ENCODE measurements at places on chromosomes 5 and 9.
A peak's percentile ranks its signal among the peaks of the same experiment; 100 is the strongest.

GRCh38 chr9:88312045-88312444 is 76.2 kb upstream of the SPIN1 start:
- DNase-seq: no peak

- no peak for DNase-seq
These were observed 70.8 kb downstream of the WWC1 start for GRCh38 chr5:168362097-168362885.

DNA sequence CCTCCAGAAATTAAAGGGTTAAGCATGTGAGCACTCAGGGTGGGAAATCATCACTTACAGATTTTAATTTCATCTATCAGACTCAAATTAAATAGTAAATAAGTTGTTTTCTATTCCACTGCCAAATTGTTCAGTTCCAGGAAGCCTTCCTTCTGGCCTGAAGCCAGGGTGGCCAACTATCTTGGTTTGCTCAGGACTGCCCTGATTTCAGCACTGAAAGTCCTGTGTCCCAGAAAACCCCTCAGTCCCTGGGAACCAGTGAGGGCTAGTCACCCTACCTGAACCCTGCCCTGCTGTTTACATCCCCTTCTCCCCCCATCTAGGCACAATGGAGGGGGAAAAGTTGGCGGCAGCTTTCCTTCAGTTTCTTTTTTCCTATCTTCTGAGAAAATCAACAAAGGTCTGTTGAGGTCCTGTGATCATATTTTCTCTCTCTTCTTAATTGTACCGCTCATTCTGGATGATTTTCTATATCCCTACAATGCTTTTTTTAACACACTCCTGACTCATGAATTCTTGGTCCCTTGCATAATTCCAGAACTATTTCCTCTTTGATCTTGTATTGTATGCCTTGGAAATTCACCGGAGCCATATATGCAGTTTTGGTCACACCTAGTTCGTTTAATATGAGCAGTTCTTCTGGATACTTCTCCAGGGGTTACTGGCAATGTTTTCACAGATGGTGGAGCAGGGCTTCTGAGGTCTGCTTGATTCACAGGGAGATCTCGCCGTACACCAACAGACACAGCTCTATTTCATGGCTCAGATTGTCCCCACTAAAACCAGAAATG is 103.8 kb downstream of the MAP1B start:
- DNase-seq: peak; percentile 86

GRCh38 chr9:110258690-110259091 is 2.4 kb upstream of the TXN start:
- no peak for DNase-seq

GRCh38 chr9:36903541-36904435 is 130.3 kb downstream of the PAX5 start:
- DNase-seq: peak; percentile 93

DNA sequence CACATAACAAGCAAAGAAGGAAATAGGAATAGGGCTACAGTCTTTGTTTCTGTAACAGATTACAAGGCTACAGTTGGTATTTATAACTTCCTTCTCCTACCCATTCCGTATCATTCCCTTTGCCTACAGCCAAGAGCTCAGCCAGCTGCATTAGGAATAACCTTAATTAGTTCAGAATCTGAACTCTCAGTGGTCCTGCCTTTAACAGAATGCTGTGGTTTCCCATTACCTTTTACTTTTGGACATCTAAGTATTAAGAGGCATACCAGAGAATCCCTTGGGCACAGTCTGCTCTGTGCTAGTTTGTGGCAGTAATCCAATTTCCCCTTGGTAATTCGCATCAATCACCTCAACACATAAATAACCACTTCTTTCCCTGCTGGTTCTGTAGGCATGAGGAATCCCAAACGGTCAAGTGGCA is 44.2 kb downstream of the PKD2L2 start:
- DNase-seq: peak; percentile 42

GRCh38 chr5:8598996-8599395 is 730.0 kb downstream of the MTRR start:
- no peak for DNase-seq

GRCh38 chr5:149238540-149238939 is 33.1 kb upstream of the AFAP1L1 start:
- DNase-seq: no peak

- DNase-seq: peak; percentile 35
These were observed 64.3 kb upstream of the C6 start for GRCh38 chr5:41277476-41278245.

DNA sequence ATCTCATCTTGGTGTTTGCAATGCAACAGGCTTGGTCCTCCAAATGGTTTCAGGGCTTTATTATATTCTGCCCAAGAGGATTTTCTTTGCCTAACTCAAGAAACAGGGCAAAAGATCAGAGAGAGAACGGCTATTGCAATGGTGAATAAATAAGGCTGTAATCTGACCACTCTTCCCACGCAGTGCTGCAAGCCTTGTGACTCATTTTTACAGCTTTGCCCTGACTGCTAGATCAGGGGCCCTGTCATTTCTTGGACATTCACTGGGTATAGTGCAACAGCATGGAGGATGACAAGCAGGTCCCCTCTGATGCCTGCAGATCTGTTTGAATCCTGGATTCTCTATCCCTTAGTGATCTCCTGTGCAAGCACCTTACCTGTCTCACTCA is 459.1 kb downstream of the EBF1 start:
- peak; percentile 6 for DNase-seq

GRCh38 chr5:42521406-42521805 is 98.2 kb downstream of the GHR start:
- DNase-seq: no peak

- DNase-seq: peak; percentile 55
These were observed 1.3 kb downstream of the MACIR start for GRCh38 chr5:103259705-103260355.

DNA sequence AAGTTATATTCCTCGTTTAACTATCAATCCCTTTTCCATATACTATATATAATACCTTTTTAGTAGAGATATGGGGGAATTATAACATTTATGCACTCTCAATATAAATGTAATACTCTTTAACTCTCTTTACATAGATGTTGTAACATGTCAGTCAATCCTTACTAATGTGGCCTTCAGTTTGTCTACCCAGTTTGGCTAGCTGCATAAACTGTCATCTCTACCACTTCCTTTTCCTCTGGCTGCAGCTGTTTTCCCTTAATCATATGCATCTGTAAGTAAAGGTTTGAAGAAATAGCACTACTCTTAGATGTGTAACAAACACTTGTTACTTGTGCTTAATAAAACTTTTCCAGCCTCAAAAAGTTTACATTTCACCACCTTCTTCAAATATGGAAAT is 13.4 kb downstream of the ABHD17B start:
- DNase-seq: no peak

DNA sequence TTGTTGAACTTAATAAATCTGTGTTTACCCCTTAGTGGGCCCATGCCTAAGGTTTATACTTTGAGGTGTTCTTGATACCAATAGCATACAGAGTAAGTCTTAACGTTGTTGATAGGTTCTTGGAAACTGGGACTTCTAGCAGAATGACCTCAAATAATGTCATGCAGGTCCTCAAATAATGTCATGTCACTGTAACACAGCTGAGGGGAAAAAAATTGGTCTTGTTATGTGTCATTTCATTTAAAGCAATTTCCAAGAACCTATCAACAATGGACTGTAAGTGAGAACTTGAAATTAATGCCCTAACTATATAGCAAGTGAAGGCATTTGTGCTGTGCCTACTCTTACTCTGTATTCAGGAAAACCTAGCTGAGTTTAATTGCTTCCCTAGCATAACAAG is 7.2 kb downstream of the DNAJA1 start:
- no peak for DNase-seq

- peak; percentile 94 for DNase-seq
These were observed 23.8 kb downstream of the SHC3 start for GRCh38 chr9:89154651-89155336.

DNA sequence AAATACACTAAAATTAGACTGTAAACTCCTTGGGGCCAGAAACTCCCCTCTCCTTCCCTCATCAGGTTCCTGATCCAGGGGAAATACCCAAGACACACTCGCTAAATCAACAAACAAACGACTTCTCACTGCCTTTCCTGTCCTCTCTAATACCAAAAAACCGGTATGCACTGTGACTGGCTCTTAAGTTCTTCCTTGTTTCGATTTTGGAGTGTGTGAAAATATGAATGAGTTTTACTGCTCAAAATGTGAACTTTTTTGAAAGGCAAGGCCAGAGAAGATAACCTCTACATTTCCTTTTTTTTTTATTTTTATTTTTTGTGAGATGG is 81.1 kb upstream of the EPB41L4B start:
- DNase-seq: peak; percentile 10
